H7 (cell line): ENCODE measurements at places on chromosomes 16 and 17. TPM values are rescaled to one million over a fixed set of nuclear protein-coding genes. Genes with fewer than 3 reads are reported as not detected.

MT3 gene
- total RNA-seq, result 0.31 TPM in 1 of 2 replicates, not detected in the other

AURKB gene
- total RNA-seq, result 209 and 254 TPM in 2 replicates

OTOP2 gene
- total RNA-seq, result not detected in 2 replicates

DNA sequence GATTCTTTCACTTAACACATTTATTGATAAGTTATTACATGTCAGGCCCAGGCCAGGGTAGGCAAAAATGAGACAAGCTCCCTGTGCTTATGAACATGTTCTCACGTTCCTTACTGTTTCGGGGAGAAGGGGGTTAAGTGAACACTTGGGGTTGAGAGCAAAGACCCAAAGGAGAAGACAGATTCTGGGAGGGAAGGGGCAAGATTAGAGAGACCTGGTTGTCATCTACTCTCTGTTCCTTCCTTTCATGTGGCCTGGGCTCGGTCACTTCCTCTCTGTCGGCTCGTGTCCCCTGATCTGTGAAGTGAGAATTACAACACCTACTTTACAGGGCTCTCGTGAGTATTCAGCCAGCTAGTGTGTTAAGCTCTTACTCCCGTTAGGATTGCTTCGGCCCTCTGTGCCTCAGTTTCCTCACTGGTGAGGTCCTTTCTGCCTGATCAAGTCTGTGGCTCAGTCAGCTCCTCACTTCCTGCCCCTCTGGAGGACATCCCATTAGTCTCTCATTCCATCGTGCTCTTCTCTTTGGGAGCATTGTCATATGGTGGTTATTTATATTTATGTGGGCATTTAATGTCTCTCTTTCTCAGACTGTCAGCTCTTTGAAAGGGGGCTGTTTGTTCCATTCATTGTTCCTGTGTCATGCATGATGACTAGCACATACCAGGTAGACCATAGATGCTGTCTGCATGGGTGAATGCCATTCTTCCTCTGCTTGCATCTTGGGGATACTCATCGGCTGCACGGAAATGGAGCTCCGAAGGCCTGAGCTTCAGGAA is 38.9 kb downstream of the PLCG2 start:
- no peak for DNase-seq

DNA sequence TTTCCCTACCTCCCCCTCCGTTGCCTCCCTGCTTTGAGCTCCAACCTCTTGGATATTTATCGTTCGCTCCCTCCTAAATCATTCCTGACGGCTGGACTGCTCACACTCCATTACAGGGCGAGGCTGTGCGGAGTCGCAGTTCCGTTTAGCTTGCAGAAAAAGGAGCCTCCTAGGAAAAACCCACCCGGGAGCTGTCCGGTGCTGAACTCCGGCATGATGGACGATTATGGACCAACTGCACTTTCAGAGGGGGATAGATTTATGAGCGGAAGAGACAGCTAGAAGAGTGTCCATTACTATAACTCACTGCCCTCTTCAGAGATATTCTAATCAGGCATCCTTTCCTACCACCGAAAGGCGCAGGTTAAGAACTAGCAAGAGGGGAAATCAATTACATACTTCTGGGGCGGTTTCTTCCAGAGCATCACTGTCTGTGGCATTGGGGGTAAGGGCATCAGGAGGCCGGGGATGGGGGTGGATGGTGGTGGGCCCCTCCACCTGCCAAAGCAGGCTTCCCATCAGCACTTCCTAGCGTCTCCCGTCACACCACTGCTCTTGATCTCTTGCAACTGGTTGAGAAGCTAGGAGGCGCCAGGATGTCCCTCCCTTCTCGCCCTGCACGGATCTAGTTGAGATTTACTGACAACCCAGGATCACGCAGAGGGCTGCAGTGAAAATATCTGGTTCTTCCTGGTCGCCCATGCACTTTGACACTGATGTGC is 251.2 kb downstream of the ENGASE start:
- DNase-seq, result peak; percentile 86

DNA sequence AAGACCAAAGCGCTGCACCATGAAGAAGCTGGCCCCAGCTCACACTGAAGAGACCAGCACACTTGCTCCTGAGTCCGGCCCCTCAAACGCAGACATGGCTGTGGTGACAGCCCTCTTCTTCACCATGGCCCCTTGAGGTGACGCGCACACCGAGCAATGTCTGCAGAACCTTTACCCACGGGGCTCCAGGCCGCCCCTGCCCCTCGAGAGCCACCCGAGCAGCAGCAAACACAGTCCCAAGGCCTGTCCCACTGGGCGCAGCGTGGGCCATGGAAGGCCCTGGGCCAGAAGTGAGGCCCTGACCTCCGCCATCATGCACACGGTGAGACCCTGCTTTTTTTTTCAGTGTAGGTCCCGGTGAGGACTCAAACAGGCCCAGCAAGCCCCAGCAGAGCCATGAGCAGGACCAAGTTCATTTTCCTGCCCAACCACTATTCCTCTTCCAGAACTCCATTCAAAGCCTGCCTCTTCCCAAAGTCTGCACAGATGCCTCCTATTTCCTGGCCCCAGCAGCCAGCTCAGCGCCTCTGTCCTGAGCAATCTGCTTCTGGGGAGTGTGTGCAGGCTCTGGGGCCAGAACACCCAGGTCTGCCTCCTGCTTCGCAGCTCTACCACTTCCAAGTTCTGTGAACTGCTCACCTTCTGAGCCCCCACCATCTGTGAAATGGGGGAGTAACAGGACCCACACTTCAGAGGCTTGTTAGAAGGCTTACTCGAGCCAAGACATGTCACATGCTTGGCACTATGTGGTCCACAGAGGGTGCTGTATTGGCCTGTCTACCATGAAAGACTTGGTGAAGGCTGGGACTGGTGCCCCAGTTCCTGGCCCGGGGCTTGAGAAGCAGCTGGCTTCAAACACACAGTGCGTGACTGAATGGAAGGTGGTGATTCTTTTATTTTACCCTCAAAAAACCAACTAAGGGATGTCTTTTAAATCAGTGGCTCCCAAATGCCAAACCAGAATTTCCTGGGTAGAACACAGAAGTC is 35.7 kb upstream of the GSG1L start:
- peak; percentile 30 for DNase-seq

DNA sequence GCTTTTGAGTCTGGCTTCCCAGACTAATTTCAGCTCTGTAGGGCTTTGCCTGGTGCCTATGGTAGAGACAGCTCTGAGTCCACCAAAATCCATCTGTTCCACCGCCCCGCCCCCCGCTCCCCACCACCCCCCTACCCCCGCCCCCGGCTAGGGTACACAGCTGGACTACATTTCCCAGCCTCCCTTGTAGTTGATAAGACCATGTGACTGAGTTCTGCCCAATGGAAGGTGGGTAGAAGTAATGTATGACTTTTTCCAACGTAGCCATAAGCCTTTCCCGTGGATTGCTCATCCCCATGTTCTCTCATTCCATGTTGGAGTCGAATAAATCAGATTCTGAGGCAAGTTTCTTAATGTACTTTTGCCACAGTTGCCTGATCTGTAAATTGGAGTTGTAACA is 786.7 kb upstream of the EEF2KMT start:
- DNase-seq, result no peak
